Left renal cortex interstitium (tissue), 4 donors: ENCODE measurements at places on chromosomes 2 and 18.

DNA sequence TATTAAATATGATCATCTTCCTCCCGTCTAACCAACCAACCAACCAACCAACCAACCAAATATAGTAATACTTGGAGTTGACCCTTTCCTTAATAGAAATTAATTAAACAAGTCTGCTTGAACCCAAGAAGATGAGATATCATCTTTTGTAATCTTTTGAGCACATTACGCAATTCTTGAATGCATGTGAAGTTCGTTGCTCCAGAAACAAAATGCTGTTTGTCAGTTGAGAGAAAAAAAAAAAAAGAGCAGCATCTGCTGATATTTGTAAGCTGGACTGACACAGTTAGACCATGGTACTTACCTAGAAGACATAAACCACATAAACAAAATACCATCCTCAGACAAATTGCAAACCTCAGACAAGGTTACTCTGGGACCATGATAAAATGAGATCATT lies 9.2 kb upstream of the SERPINB2 start:
- DNase-seq: no peak

DNA sequence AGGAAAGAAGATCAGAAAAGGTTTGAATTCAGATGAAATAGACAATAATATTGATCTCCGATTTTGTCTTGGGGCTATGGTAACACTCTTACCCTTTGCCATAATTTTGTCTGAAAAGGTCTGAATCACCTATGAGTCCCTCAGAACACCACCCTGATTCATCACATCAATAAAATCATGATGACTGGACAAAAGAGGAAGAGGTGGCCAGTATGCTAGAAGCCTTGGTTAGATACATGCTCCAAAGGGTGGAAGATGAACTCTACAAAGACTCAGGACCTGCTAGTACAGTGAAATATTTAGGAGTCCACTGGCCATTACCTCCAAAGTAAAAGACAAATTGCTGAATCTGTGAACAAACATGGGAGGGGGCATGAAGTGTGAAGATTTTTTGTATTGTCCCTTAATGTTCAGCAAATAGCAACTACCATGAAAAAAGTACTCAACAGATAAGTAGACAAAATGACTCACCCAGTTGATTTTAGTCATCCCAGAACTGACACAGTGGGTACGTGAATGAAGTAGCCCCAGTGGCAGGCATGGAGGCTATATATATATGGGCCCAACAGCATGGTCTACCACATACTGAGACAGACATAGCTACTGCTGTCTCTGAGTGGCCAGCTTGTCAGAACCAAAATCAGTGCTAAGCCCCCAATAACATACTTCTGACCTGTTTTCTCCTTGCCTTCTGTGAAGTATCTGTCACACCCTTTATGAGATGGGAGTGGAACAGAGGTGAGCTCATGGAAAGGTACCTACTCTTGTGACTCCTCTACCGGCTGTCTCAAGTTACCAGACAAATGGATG lies 36.5 kb upstream of the GLS start:
- no peak for DNase-seq

DNA sequence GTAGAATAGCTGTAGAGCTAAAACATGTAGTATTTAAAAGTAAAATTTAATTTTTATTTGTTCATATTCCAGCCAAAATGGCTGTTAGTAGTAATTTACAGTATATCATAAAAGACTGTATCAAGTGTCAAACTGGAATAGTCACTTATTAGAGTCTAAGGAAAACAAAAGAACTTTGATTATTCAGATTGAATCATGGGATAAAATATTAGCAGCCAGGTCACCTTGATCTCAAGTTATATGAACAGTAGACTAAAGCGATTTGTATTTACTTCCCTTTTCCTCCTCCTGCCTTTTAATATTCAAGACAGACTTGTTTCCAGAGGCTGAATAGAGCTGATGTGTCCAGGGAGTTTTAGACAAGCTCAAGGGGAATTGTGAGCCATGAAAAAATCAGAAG lies 54.4 kb downstream of the PMAIP1 start:
- DNase-seq: no peak

DNA sequence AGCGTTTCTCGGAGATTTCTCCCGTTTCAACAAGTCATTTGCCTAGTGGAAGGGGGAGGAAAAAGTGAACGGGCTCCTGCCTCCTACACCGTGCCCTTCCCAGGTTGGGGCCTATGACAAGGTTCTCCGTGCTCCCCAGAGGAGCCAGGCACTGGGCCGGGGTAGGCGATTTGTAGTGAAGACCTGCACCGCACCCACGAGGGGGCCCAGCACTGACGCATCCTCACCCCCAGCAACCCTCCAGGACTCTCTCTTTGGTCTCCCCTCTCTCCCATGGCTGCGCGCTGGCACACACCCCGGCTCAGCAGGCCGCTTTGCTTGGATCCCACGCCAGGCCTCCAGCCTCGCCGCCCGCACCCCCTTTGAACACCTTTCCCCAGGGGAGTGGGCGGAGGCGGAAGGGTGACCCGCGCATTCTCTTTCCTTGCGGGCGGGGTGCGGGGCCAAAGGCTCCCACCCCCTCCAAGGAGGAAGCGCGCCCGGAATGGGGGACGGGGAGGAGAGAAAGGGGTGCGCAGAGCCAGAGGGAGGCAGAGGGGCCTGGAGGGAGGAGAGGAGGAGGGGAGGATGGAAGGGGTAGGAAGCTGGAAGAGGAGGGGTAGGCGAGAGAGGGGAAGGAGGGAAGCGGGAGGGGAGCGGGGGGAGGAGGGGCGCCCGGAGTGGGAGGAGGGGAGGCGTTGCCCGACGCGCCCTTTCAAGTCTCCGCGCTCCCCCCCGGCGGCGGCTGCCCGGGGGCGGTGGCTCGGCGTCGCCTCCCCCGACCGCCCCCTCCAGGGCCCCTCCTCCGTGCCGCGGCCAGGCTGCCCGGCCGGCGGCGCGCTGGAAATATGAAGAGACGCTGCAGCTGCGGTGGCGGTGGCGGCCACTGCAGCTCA lies at the start of gene APCDD1:
TSS of gene APCDD1 (plus strand) at position 830 of the 875 bp plus-strand sequence. CDS start 347 bp downstream, outside the sequence.
- no peak for DNase-seq
